Adipocyte (in vitro differentiated cells): ENCODE measurements at places on chromosomes 1 and 21.

DNA sequence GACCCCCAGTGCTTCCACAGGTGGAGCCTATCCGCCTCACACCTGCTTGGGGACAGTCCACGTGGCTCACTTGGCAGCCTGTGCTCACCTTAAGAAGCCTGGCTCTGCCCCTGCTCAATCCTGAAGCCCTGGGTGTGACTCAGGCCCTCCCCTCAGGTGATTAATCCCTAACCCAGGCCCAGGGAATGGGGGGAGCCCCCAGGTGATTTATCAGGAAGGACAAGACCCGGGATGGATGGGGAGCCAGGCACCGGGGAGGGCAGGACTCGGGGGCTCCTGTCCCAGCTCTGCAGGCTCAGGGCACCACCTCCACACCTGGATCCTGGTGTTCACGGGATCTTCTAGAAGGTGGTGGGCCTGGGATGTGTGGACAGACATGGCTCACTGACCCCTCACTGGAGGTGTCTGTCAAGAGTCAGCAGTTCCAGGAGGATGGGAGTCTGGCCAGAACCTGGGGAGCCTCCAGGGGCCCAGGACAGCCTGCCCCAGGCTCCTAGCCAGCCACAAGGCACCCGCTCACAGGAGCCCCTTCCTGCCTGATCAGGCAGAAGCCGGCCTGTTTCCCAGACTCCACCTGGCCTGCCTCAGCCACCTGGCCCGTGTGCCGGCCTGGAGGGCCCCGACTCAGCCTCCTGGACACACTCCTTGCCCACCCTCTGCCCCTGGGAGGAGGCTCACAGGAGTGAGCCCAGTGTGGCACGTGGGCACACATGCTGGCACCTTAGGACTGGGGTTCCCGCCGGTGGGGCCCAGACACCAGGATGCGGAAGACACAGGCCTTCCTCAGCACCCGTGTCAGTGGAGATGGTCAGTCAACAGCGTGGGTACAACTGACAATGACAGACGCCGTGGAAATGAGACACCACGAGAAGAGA lies 38.6 kb upstream of the COL6A1 start:
- DNase-seq = no peak

- peak; percentile 29 for DNase-seq
These were observed 22.4 kb upstream of the HMGB4 start for GRCh38 chr1:33841494-33841893.

- no peak for DNase-seq
These were observed 61.0 kb downstream of the POFUT2 start for GRCh38 chr21:45226540-45227326.

- DNase-seq = no peak
These were observed 775.6 kb downstream of the LTN1 start for GRCh38 chr21:28216976-28217523.

DNA sequence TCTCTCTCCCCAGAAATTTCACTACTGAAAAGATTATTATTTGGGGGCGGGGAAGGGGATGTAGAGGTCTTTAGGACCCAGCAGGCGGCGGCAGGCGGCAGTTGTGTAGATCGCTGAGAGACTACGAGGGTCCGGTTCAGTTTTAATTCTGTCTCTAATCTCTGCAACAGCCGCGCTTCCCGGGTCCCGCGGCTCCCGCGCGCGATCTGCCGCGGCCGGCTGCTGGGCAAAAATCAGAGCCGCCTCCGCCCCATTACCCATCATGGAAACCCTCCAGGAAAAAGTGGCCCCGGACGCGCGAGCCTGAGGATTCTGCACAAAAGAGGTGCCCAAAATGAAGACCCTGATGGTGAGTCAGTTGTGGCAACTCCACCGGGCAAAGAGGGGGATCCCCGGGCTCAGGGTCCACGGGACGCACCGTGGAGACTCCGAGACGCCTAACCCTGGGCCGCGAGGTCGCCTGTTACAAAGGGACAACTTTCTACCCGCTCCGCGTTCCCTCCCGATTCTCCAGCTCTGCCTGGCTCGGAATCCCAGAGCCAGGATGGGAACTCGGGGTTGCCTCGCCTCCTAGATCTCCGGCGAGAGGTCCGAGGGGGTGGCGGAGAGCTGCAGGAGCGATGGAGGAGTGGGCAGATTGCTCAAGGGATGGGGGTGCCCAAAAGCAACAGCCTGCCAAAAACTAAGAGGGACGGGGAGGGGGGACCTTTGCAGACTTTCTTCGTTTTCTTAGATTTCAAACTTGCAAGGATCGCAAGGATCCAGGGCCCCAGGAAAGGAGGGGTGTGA lies at the start of gene ST6GALNAC5:
Gene ST6GALNAC5 (plus strand): TSS at position 139 of the 789 bp plus-strand sequence.
- peak; percentile 78 for DNase-seq

GRCh38 chr1:202664083-202664482 lies 46.2 kb downstream of the SYT2 start:
- DNase-seq = no peak

- no peak for DNase-seq
These were observed 43.5 kb downstream of the RRAGC start for GRCh38 chr1:38815903-38816627.

- DNase-seq = no peak
These were observed 118.3 kb downstream of the NOS1AP start for GRCh38 chr1:162187687-162188276.

DNA sequence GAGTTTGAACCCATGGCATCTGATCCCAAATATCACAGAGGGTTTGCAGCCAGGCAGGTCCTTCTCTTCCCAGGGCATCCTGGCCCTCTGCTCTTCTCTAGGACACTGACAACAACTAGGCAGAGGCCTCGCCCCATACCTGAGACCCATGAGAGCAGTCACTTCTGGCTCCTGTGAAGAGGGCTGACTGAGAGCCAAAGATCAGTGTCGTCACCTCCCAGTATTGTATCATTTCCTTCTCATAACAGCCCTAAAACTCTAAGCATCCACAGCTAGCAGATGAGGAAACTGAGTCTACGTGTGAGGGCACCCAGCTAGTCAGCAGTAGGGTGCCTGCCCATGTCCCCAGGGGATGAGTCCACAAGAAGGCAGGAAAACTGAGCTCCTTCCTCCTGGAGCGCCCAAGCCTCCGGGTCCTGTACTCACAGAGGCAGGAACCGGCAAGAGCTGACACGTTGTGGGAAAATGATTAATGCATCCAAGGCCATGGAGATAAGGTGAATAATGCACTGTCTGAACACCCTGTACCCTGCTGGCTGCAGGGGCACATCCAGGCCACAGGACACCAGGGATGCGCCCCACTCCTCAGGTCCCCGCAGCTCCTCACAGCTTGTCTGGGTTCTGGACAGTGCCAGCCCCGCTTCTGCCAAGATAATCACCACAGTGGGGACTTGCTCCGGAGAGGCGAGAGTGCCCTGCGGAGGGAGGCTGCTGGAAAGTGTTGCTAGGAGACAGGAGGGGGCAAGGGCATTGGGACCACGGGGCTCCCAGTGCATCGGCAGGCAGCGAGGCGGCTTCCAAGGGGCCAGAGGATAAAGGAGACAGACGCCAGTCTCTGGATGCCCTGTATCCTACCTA lies 340.0 kb downstream of the NPHP4 start:
- no peak for DNase-seq

GRCh38 chr1:37484325-37485051 lies 10.1 kb downstream of the ZC3H12A start:
- no peak for DNase-seq

- no peak for DNase-seq
These were observed 9.9 kb downstream of the TCHHL1 start for GRCh38 chr1:152078831-152079441.

- DNase-seq = peak; percentile 85
These were observed at the start of gene SGIP1 for GRCh38 chr1:66533804-66534740. SGIP1 (plus strand) TSS chr1:66534153; CDS start chr1:66534359, 206 bp downstream.

DNA sequence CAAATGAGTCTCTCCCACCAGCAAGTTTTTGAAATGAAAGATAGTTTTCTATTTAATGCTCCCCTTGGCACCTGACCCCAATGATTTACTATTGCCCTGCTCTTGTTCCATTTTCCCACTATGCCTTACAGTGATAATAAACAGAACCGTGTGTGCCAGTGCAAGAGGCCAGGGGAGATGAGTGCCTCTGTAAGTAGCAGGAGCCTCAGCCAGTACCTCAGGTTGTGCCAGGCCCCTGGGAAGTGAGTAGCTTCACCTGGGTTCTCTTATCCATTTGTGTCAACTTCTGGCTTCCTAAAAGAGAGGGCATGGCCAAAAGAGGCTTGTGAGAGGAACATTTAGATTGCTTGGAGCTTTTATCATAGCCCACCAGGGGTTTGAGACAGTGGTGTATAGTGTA lies 3.4 kb upstream of the ROR1 start:
- DNase-seq = no peak

GRCh38 chr1:30692948-30693301 lies 30.5 kb downstream of the MATN1 start:
- DNase-seq = no peak

- DNase-seq = peak; percentile 53
These were observed 194.3 kb upstream of the CAMK1G start for GRCh38 chr1:209389258-209389657.

GRCh38 chr1:110067893-110068645 lies 2.4 kb downstream of the ALX3 start:
- peak; percentile 56 for DNase-seq

DNA sequence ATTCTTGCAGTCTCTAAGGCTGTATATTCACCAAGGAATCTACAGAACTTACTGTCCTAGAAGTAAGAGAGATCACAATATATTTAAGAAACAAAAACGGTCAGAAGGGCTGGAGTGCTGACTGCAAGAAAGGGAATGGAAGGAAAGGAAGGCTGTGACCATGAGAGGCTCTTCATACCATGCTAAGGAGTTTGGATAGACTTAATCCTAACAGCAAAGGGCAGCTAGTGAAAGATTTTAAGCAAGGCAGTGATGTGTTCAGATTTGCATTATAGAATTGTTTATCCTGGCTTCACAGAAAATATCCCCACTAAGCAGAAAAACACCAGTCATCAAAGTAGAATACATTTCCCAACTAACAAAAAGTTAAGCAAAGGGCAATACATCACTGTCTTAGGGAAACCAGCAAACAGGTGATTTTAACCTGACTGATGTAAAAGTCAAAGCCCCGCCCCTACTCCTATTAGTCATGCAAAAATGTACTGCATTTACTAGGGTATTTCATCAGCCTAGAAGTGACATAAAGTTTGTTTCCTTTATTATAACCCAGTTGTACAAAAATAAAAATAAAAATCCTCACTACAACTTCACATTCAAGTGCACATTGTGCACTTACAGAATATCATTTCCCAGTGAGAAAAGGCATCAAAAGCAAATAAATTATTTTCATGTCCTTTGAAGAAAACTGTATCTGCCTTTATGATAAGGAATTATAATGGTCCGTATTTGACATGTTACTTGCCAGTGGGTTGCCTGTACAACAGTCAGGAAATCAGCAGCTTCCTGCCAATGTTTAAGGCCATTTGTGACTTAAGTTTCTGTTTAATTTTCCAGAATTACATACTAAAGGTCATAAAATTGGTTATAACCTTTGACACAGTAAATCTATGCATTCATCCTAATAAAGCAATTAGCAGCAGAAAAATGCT lies 17.2 kb downstream of the JAK1 start:
- peak; percentile 57 for DNase-seq

- DNase-seq = peak; percentile 15
These were observed 11.2 kb downstream of the C4BPA start for GRCh38 chr1:207115269-207115668.

- no peak for DNase-seq
These were observed 122.3 kb downstream of the TM2D1 start for GRCh38 chr1:61602663-61603062.

GRCh38 chr1:175963740-175964139 lies 220.3 kb upstream of the TNR start:
- no peak for DNase-seq

DNA sequence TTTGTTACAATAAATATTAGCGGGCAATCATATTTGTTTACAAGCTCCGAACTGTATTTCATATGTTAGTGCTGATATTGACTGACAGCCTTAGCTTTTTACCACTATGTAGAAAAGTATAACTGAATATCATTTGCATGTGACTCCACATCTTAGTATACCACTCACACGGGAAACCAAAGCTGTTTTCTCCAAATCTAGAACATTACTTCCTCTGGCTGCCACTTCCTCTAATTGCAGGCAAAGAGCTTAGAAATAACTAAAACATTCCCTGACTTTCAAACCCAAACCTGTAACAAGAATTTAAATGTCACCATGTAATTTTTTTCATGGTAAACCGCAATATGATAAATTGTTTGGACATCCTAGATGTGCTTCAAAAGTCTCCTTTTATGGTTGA lies 174.7 kb downstream of the LBR start:
- no peak for DNase-seq

DNA sequence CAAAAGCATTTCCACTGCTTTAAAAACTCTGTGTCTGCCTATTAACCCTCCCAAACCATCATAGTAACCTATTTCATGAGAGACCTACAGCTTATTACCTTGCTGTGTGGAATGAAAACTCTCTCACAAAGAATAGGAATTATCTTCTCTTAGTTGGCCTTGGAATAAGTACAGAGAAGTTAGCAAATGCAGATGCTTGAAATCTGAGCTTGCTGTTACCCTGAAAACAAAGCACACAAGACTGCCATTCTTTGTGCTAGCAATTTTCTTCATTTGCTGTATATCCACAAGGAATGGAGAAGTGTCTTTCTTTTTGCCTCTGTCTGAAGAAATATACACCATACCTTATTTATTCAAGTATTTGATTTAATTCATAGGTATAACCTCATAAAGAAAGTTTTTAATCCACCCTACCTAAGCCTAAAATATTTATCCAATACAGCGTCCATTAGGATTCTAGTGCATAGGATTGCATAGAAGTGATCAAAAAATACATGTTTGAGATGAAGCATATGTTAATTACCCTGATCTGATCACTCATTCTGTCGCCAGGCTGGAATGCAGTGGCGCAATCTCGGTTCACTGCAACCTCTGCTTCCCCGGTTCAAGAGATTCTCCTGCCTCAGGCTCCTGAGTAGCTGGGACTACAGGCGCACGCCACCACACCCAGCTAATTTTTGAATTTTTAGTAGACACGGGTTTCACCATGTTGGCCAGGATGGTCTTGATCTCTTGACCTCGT lies 451.1 kb downstream of the LTN1 start:
- DNase-seq = peak; percentile 29

- peak; percentile 5 for DNase-seq
These were observed 232.5 kb downstream of the NCAM2 start for GRCh38 chr21:21230672-21231071.

DNA sequence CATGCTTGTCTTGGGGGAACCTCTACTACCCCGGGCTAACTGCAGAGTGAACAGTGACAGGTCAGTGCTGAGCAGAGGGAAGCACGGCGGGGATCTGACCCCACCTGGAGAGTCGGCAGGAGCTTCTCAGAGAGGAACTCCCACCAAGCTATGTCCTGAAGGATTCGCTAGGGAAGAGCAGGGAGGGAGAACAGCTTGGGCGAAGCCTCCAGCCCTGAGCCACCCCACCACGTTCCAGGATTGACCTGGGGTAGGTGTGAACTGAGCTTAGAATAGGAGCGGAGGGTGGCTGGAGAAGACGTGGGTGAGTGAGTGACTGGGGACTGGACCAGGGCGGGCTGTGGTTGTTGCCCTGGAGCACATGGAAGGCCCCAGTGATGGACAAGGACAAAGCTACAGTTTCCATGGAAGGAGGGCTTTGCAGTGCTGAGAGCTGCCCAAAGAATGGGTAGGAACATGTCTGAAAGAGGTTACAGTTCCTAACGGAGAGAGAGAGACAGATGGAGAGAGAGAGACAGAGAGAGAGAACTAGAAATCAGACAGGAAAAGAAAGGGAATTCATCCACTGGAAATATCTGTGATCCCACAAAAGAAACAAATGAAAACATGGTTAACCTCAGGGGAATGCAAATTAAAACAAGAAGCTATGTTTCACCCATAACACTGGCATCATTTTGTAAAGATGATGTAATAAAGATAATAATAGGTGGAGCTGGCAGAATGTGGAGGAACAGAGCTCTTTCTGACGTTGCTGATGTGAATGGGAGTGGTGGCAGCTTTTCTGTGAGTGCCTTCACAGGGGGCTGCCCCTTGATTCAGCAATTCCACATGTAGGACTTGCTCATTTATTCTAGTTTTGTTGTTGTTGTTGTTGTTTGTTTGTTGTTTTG lies 17.2 kb downstream of the BSND start:
- peak; percentile 55 for DNase-seq
